ENCODE measurements at places on chromosomes 2 and 18.

- DNase-seq, result no peak
Observed at GRCh38 chr18:54020156-54020745, 204.2 kb downstream of the MBD2 start.

DNA sequence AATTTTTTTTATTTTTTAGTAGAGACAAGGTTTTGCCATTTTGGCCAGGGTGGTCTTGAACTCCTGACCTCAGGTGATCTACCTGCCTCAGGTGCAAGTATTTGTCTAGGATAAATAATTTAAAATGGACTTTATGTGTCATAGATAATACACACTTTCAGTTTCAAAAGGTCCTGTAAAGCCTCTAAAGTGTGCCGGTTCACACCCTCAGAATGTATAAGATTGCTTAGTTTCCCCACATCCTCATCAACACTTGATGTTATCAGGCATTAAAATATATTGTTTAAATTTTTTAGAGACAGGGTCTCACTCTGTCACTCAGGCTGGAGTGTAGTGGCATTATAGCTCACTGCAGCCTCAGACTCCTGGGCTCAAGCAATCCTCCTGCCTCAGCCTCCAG lies 170.5 kb downstream of the ANKRD44 start:
- no peak for DNase-seq

DNA sequence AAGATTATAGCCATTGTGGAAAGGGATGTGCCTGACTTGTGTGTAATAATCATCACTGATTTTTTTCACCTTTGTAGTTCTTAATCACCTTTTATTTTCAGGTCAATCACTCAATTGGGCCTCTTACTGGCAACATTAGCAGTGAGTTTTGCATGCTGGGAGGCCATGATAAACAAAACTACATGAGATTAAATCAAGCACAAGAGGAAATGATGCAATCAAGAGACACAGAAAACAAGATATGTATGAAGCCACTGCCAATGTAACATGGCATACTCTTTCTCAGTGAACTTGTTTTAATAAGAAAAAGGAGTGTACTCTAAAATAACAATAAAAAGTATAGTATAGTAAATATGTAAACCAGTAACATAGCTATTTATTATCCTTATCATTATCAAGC lies 69.9 kb upstream of the FSIP2 start:
- no peak for DNase-seq

DNA sequence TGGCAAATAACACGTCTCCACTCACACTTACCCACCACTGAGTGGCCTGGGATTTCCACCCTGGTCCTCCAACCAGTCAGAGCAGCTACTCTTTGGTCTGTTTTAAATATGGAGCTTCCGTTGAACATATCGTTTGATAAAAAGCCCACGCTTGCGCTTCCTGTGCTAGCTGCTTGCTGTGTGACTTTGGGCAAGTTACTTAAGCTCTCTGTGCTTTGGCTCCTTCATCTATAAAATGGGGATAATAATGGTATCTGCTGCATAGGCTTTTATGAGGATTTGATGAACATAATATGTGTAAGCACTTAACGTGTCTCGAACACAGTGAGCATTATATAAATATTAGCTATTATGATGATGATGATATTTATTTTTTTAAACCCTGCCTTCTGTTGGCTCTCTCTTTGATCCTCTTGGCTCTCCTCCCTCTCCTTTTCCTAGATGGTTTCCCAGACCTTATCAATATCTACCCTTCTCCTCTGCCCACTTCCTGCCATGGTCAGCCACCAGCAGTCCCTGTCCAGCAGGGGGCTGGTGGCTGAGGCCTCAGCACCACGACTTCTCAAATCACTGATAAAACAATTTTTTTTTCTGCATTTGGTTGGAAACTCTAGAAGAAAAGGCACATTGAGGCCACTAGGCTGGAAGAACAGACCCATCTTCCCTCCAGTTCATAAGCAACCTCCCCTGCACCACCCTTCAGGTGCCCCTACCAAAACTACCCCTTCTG lies 191.9 kb downstream of the LOXHD1 start:
- no peak for DNase-seq

GRCh38 chr2:126723281-126723815 lies 67.4 kb downstream of the GYPC start:
- no peak for DNase-seq

GRCh38 chr2:214550786-214551185 lies 139.9 kb downstream of the VWC2L start:
- no peak for DNase-seq
